GM12891 (cell line): ENCODE measurements at places on chromosomes 7 and 10.

GRCh38 chr10:45444022-45444421 lies 70.0 kb downstream of the ALOX5 start:
- no peak for DNase-seq

GRCh38 chr7:97270280-97270679 lies 152.8 kb downstream of the SDHAF3 start:
- no peak for DNase-seq

DNA sequence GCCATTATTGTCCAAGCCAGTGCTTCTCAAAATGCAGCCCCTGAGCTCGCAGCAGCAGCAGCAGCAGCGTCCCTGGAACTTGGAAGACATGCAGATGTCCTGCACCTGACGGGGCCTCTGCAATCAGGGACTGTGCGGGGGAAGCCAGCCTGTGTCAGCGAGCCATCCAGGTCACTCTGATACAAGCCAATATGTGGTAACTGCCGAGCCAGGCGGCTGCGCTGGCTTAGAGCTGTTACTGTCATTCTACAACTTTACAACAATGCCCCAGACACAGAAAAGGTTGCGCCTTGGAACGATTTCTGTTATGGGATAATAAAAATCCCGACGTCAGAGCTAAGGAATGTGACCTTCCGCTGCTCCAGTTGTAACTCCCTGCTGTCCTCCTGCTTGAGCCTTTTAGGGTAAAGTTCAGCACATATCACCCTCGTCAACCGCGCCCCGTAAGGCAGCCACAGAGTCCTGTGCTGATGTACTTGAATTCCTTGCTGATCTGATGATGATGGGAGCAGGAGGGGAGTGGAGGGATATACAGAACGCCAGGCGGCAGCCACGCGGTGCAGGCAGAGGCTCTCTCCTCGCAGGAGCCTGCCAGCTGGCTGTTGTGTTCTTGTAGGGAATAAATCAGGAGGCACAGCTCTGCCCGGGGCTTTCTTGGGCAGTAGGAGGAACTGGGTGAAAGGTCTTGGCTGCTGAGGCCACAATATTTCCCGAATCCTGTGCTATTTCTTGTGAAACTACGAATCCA lies 20.0 kb upstream of the CRYGN start:
- DNase-seq = no peak

- DNase-seq = no peak
Observed at GRCh38 chr10:47225219-47225927, 74.6 kb upstream of the GDF10 start.

GRCh38 chr10:77911535-77912123 lies 14.9 kb downstream of the DLG5 start:
- no peak for DNase-seq

GRCh38 chr10:130221456-130222375 lies 85.5 kb downstream of the GLRX3 start:
- no peak for DNase-seq

- no peak for DNase-seq
Observed at GRCh38 chr10:2898509-2898860, 168.9 kb upstream of the PFKP start.

DNA sequence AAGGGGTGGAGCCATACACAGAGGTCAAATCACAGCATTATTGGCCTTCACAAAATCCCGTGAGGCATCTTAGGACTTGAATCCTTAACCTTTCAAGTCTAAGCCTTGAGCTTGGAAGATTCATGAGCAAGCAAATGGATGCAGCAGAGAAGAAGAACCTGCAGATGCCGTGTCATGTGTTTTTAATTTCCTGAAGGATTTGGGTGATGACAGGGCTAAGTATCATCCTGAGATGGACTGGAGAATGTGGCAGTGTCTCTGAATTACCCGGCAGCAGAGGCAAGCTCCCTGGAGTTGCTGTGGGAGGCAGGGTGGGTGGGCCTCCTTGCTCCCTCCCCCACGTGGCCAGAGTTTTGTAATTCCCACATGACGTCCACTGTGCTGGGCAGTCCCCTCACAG lies 50.8 kb downstream of the GCC1 start:
- no peak for DNase-seq
